Fibroblast of lung (primary cell): ENCODE measurements at places on chromosomes 1 and 21. TPM values are rescaled to one million over a fixed set of nuclear protein-coding genes. Genes with fewer than 3 reads are reported as not detected.

WNT9A gene
- 1.0 and 2.7 TPM in 2 replicates for polyA plus RNA-seq

- no peak for DNase-seq
Measured at GRCh38 chr21:44320847-44321246, 18.3 kb downstream of the CFAP410 start.

ELAVL4 gene
- polyA plus RNA-seq, result not detected in 2 replicates

GRCh38 chr1:178818416-178818815 is 52.5 kb downstream of the ANGPTL1 start:
- DNase-seq, result peak; percentile 75

- DNase-seq, result peak; percentile 15
Measured at GRCh38 chr1:32144033-32144432, 35.4 kb upstream of the TXLNA start.

GRCh38 chr1:41850029-41850428 is 68.7 kb downstream of the HIVEP3 start:
- no peak for DNase-seq

DNA sequence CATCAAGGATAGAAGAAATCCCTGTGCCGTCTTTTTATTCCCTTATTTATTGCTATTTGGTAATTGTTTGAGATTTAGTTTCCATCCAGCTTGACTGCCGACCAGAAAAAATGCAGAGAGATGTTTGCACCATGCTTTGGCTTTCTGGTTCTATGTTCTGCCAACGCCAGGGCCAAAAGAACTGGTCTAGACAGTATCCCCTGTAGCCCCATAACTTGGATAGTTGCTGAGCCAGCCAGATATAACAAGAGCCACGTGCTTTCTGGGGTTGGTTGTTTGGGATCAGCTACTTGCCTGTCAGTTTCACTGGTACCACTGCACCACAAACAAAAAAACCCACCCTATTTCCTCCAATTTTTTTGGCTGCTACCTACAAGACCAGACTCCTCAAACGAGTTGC is 99.0 kb downstream of the TGFB2 start:
- no peak for DNase-seq

DNA sequence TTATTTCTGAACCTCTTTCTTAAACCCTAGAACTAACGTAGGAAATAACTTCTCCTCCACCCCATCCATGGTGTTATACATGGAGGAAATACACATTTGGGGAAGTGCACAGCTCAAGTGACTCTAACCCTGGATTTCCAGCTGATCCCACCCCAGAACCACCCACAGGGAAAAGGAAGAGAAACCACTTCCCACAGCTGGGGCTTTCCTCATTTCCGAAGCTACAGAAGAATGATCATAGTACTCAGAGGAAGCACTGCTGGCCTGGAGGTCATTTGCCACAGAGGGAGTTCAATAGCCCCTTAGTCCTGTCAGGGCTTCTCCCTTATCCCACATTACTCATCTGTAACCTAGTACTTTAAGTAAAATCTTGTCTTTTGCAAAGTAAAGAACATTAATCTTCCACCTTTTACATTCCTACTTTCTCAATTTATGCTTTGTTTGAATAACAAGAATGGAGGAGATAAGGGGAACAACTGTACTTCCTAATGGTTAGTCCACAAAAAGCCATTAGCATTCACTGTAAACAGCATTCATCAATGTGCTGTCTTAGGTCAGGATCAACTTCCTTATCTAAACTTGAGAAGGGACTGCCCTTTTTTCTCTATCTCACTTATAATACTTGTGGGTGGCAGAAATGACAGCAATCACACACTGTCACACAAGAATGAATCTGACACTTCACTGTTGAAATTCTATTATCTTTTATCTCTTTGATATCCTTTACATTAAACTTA is 63.0 kb upstream of the RGS1 start:
- no peak for DNase-seq

- no peak for DNase-seq
Measured at GRCh38 chr21:36962098-36962780, 4.2 kb downstream of the HLCS start.

SETSIP gene
- polyA plus RNA-seq, result 0.11 and 0.12 TPM in 2 replicates

MNDA gene
- not detected in 2 replicates for polyA plus RNA-seq

OR6K3 gene
- polyA plus RNA-seq, result not detected in 2 replicates

DARS2 gene
- polyA plus RNA-seq, result 19.5 and 26.7 TPM in 2 replicates

G0S2 gene
- polyA plus RNA-seq, result 3.9 and 11.0 TPM in 2 replicates

CCDC185 gene
- 0.02 TPM in 1 of 2 replicates, not detected in the other for polyA plus RNA-seq

SPRR5 gene
- not detected in 2 replicates for polyA plus RNA-seq

DNA sequence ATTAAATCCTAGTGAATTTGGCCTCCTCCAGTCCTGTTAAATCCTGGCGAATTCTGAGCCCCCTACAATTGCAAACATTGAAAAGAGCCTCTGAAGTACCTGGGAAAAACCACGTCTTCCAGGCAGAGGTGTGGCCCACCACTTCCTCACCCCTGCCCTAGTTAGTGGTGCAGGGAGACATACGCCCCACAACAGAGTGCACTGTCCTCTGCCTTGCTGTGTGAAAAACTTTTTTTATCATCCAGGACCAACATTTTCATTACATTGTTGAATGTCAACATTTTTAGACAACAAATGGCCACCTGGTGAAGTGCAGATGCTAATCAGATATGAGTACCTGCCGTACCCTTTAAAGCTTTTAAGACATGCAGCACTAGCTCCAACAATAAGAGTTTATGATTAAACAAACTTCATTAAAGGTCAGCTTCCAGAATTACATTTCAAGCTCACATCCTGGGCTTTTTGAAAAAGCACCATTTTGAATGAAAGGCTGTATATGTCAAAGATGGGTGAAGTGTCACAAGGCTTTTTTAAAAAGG is 13.6 kb upstream of the TMPRSS2 start:
- DNase-seq, result no peak

- peak; percentile 52 for DNase-seq
Measured at GRCh38 chr1:51784997-51785421, 93.5 kb downstream of the NRDC start.

GRCh38 chr1:35660581-35661473 is 19.5 kb upstream of the PSMB2 start:
- DNase-seq, result peak; percentile 68

DNA sequence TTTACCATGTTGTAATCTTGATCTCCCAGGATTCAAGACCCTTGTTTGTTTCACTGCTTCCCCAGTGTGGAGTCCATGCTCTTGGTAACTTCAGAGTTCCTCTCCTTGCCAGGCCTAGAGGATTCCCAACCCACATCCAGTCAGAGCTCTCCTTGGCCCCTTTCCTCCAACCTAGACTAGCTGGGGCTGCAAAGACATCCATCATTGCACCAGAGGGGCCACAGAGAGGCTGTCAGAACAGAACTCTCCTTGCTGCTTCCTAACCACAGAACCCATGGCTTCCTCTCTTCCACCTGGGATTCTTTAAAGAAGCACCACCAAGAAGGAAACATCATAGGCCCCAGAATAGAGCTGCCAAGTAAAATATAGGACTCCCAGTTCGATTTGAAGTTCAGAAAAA is 81.0 kb downstream of the HMGB4 start:
- DNase-seq, result peak; percentile 30

GRCh38 chr21:28663111-28663693 is 329.5 kb downstream of the LTN1 start:
- DNase-seq, result no peak

LAD1 gene
- 0.08 TPM in 1 of 2 replicates, not detected in the other for polyA plus RNA-seq

- no peak for DNase-seq
Measured at GRCh38 chr1:61184714-61185106, 102.3 kb downstream of the NFIA start.

DNA sequence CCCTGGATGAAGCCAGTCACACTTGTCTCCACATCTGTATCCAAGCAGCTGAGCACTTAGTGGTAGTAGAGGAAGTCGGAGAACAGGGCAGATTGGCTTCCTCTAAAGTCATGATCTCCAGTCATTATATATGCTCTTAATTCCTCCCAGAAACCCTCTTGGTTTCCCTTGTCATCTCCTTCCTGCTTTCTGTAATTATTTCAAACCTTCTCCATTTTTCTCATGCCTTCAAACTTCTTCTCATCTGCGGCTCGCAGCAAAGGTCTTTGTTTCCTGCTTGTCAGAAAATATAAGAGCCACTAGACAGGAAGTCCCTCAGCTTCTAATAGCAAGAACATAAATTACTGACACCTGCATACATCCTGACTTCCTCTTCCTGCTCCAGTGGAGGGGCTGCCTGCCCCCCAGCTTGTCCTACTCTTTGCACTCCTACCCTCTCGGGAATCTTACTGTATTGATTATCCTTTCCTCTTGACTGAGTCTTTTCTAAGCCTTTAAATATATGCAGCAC is 124.6 kb upstream of the NGF start:
- no peak for DNase-seq

DNA sequence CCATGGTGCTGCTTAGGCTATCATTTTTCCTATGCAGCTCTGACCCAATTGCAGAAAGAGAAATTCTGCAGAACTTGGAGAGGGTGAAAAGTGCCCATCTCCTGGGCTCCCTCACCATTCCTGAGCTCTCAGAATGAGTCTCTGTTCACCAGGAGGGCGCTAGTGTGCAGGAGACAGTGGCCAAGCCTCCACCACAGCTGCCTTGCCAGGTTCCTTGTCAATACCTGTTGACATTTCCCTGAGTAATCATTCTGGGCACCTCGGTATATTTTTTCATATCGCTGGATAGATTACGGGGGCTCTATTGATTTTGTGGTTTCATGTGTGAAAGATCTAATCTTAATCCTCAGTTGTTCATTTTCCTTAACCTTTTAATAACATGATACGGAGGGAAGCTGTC is 13.0 kb upstream of the C8B start:
- no peak for DNase-seq

- DNase-seq, result no peak
Measured at GRCh38 chr1:241012708-241013340, 344.2 kb downstream of the RGS7 start.

DNA sequence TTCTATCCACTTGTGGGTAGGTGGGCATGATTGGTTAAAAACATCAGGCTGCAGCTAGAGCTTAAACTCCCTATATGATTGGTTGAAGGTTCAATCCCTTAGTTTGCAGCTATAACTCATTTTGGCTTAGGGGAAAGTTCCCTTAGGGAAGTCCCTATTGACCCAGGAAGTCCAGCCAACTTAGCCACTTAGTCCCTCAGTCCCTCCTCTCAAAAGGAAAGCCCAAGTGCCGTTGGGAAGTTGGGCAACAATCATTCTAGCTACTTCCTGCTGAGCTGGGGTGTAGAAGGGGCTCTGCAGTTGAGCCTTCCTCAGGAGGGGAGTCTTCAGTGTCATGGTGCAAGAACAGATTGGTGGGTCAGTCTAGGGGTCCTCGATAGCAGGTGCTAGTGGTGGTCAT is 12.2 kb downstream of the MSTO1 start:
- no peak for DNase-seq

HCN3 gene
- polyA plus RNA-seq, result 0.79 and 0.86 TPM in 2 replicates

KANK4 gene
- not detected in 2 replicates for polyA plus RNA-seq

- DNase-seq, result no peak
Measured at GRCh38 chr1:168653567-168653966, 75.4 kb downstream of the DPT start.

ANGPTL7 gene
- polyA plus RNA-seq, result 0.34 and 0.38 TPM in 2 replicates

DNA sequence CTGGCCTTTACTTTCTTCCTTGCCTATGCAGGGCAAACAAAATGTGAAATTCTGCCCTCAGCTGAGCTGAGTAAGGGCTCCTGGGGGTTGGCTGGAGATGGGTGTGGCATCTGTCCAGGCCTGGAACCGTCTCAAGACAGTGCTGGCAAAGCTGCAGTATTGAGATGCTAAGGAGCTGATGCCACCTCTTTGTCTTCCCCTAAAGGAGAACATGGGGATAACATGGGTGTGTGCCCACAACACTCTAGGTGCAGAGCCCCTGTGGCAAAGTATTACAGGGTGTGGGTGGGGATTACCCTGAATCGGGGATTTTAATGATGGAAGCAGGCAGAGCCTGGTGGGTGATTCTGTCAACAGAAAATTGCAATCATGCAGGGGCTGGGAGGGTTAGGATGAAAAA is 2.5 kb upstream of the ST3GAL3 start:
- DNase-seq, result peak; percentile 47

KCNJ9 gene
- polyA plus RNA-seq, result not detected in 2 replicates

KCNA2 gene
- polyA plus RNA-seq, result not detected in 2 replicates

- no peak for DNase-seq
Measured at GRCh38 chr1:22877112-22877915, 95.4 kb downstream of the LACTBL1 start.

CELA2A gene
- polyA plus RNA-seq, result not detected in 2 replicates

DNA sequence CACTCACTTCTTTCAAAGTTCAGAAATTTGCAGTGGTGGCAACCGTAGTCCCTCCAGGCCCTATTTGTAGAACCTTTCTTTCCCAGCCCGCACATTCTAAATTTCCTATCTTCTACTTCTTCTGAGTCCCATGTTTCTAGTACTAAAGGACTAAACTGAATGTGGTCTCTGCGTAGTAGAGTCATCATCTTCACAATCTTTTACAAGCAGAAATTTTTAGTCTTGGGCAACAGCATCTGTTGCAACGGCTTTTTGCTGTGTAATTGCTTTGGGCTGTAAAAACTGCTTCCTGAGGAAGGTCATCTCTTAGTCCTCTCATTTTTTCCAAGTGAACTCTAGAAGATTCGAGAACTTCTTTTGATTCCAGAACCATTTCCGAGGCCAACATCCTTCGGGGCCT is 23.9 kb downstream of the VAV3 start:
- DNase-seq, result no peak

DNA sequence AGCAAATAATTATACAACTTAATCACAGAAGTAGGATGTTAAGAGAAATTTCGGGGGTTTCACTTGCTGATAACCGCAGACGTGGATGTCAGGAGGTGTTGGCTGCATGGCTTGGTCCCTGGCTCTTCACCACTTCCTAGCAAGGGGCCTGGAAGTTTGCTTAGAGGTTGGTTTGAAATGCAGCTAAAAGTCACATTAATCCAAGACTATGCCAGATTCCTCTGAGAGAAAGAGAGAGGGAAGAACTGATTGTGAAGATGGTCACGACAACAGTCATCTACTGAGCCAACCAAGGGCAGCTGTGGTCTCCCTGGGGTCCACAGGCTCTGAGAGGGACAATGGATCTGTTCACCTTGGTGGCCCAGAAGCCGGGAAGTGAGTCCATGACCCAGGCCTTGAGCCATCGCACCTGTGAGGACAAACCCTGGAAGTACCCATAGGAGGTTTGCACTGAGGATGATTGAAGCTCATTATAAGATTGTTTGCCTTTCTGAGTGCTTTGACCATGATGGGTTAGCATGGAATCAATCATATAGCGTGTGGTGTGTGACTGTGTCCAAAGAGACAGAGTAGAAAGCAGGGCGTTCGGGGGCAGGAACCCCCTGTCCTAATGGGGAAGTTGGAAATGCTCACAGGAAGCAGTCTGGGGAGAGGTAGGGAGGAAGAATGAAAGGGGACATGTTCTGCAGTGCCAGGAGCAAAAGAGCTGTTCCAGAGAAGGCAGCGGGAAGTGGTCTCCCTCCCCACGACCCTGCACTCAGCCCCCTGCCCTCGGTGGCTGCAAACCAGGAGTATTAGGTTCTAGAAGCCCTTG is 47.1 kb downstream of the UMODL1 start:
- DNase-seq, result no peak

DNA sequence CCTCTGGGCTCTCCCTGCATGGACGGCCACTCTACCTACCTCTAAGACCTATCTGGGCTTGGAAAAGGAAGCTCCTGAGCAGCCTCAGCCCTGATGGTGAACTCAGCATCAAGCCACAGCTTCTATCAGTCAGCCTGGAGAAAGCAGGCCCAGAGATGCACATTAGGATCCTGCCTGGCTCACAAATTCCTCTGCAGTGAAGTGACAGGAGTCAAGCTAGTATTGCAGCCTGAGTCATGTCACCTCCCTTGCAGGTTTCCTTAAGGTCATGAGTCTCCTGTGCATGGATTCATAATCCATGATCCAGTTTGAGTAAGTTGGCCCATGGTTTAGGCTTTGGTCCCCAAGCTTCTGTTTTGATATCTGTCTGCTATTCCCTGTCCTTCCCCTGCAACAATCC is 37.9 kb upstream of the DUSP10 start:
- no peak for DNase-seq

LRRC39 gene
- 0.54 and 0.64 TPM in 2 replicates for polyA plus RNA-seq
